ENCODE measurements at places on chromosomes 7 and 10. TPM values are rescaled to one million over a fixed set of nuclear protein-coding genes. Genes with fewer than 3 reads are reported as not detected.

Gene NUTM2B
- polyA plus RNA-seq = 2.9 TPM

Gene MMD2
- polyA plus RNA-seq = 0.13 TPM

Gene CYP2E1
- 2.3 TPM for polyA plus RNA-seq

Gene ANKRD2
- 0.47 TPM for polyA plus RNA-seq

Gene NACAD
- polyA plus RNA-seq = 9.8 TPM

Gene ZMIZ1
- polyA plus RNA-seq = 81.3 TPM

Gene LLCFC1
- polyA plus RNA-seq = 0.24 TPM

Gene PRPS1L1
- 0.11 TPM for polyA plus RNA-seq

Gene ATP6V0A4
- polyA plus RNA-seq = 66.0 TPM

Gene DCLRE1A
- polyA plus RNA-seq = 12.9 TPM

Gene LDB3
- 0.92 TPM for polyA plus RNA-seq

Gene ADAMTS14
- 1.5 TPM for polyA plus RNA-seq

Gene CDHR3
- polyA plus RNA-seq = 8.9 TPM

Gene NUTM2D
- 13.3 TPM for polyA plus RNA-seq

Gene FAM25G
- polyA plus RNA-seq = not detected

Gene TRIM8
- 122 TPM for polyA plus RNA-seq

Gene STEAP1
- polyA plus RNA-seq = 9.0 TPM

Gene PURB
- polyA plus RNA-seq = 28.7 TPM

Gene PARG
- polyA plus RNA-seq = 42.2 TPM

Gene ARL4A
- 24.8 TPM for polyA plus RNA-seq

Gene RHBDD2
- 66.9 TPM for polyA plus RNA-seq

Gene MYH16
- 0.17 TPM for polyA plus RNA-seq

Gene SYT15
- 6.1 TPM for polyA plus RNA-seq

Gene AKR1C4
- not detected for polyA plus RNA-seq

Gene KIAA1217
- 67.5 TPM for polyA plus RNA-seq

Gene ARMH3
- 16.6 TPM for polyA plus RNA-seq

Gene KCNH2
- polyA plus RNA-seq = 21.0 TPM

Gene PBLD
- 77.9 TPM for polyA plus RNA-seq

Gene COL13A1
- 34.7 TPM for polyA plus RNA-seq

Gene FFAR4
- not detected for polyA plus RNA-seq

Gene RTKN2
- polyA plus RNA-seq = 13.2 TPM

Gene NPY
- 0.47 TPM for polyA plus RNA-seq

Gene GOLGA7B
- polyA plus RNA-seq = 1.5 TPM

Gene HYAL4
- polyA plus RNA-seq = 0.07 TPM

Gene IFIT2
- 6.6 TPM for polyA plus RNA-seq

Gene KIFBP
- 35.1 TPM for polyA plus RNA-seq

Gene SPDYE5
- polyA plus RNA-seq = 5.4 TPM

Gene FGFR2
- polyA plus RNA-seq = 110 TPM

Gene KLF14
- polyA plus RNA-seq = 0.82 TPM

Gene DPYSL4
- polyA plus RNA-seq = 22.0 TPM

Gene C10orf62
- 0.61 TPM for polyA plus RNA-seq

Gene CXCL12
- polyA plus RNA-seq = 385 TPM

Gene CDK1
- polyA plus RNA-seq = 80.2 TPM

Gene TDRD1
- 0.05 TPM for polyA plus RNA-seq

Gene C10orf67
- polyA plus RNA-seq = 2.1 TPM

Gene TMEM106B
- polyA plus RNA-seq = 114 TPM

Gene C7orf57
- 0.68 TPM for polyA plus RNA-seq

Gene CYP2C19
- polyA plus RNA-seq = 0.13 TPM

Gene STK31
- polyA plus RNA-seq = 1.0 TPM

Gene TRIM50
- 0.41 TPM for polyA plus RNA-seq
